Stimulated activated CD8-positive, alpha-beta memory T cell treated with anti-CD3 and anti-CD28 coated beads, Interleukin-7, amount 100 ng/mL, for 24 hours (primary cell): ENCODE measurements at places on chromosomes 12 and 14.

- DNase-seq, result no peak
These were observed 44.5 kb downstream of the FOXN3 start for GRCh38 chr14:89372512-89372883.

GRCh38 chr14:97057238-97058073, 260.3 kb downstream of the VRK1 start:
- DNase-seq, result no peak

DNA sequence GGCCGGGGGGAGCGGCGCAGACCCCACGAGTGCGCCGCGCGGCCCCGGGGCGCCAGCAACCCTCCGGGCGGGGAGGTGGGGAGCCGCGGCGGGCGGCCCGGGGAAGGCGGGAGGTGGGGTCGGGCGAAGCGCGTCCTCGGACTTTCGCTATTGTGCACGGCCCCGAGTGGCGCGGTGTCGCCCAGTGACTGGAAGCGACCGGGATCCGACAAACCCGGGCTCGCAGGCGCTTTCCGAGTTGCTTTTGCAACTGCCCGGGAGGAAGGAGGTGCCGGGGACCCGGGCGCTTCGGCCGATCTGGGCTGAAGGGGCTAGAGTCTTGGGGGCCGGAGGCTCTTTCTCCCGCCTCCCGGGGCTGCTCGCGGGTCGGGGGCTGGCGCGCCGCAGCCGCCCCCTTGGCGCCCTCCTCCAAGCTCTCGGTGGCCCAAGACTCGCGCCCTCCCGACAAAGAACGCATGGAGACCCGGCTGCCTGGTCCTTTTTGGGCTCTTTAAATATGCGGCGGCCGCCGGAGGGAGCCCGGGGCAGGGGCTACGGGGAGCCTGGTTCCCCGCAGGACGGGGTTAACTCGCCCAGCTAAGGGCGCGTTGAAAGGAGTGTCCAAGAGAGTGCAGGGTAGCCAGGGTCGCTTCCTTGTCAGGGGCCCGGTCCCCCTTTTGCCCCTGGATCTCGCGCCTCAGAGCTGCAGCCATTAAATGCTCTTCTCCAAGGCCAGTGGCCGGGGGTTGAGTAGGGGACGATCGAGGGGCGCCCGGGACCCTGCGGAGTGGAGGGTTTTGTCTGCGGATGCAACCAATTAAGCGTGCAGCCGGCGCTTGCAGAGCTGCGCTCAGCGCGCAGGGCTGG, 1.4 kb downstream of the HMGA2 start:
- no peak for DNase-seq

- no peak for DNase-seq
These were observed 31.6 kb downstream of the KCNC2 start for GRCh38 chr12:75177997-75178396.

GRCh38 chr12:110373962-110374611, 29.4 kb downstream of the ANAPC7 start:
- DNase-seq, result no peak

DNA sequence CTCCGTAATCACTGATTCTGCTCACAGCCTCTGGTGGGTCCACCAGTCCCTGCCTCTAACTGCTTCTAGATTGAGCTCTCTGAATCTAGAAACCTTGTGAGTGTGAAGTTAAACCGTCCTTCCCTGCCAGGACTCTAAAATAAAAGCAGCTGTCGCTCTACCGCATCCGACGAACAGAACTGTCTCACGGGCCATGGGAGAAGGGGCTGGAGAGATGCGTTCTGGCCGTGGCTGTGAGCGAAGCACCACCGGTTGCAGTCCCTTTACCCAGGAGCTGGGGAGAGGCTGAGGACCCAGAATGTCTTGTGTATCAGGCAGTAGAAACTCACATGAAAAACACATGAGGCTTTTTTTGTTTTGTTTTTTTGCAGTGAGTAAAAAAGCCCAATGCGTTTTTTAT, 159.6 kb downstream of the PIWIL1 start:
- no peak for DNase-seq

DNA sequence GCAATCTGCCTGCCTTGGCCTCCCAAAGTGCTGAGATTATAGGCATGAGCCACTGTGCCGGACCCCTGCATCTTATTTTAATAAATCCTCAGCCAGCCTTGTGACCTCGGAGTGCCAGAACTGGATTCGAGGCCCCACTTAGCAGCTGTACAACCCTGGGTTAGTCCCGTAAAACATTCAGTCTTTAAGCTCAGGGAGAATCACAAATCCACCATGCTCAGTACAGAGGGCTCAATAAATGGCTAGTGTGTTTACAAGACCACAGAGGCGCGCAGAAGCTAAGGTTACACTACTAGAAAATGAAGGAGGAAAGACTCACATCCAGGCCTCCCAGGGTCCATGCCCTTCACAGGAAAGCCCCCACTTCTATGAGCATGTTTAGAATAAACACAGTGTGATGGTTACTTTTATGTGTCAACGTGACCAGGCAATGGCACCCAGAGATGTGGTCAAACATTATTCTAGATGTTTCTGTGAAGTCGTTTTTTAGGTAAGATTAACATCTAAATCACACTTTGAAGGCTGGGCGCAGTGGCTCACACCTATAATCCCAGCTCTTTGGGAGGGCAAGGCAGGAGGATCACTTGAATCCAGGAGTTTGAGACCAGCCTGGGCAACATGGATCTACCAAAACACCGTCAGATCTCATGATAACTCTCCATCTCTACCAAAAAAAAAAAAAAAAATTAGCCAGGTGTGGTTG, 55.3 kb downstream of the CLMN start:
- DNase-seq, result no peak

GRCh38 chr14:54606178-54606577, 39.2 kb downstream of the SAMD4A start:
- no peak for DNase-seq

DNA sequence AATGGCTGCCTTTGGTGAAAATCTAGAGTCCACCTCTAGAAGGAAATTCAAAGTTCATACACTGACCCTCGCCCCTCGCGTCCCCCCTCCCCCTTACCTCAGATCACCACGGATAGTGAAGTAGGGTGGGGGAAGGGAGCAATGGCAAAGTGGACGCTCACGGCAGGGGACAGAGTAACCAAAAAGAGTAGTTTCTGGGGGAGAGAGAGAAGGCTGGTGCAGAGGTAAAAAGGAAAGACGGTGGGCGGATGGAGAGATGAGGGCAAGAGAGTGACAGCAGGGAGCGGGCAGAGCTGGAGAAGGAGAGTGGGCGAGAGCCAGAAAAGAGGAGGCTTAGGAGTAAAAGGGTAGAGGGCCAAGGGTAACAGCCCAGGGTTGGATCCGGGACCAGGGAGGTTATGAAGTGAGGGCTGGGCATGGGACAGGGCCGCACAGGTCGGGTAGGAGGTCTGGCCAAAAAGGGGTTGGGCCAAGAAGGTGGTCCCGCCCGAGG, 423 bp downstream of the ALDH6A1 start:
- no peak for DNase-seq

DNA sequence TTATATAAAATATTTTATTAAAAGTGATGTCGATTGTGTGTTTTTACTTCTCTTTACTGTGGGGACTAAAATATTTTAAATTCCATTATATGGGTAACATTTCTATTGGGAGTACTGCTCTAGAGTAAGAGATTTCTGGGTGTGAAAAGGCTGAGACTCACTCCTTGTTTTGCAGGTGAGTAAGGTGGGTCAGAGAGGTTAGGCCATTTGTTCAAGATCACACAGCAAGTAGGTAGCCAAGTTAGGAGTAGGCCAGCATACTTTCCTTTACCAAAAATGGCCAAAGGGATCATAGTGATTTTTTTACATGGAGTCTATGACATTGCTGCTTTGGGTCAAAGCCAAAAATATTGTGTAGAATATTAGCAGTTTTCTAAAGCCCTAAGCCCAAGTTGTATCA, 138.0 kb downstream of the ETV6 start:
- DNase-seq, result no peak

- DNase-seq, result no peak
These were observed 573.8 kb upstream of the TBX3 start for GRCh38 chr12:115257791-115258190.

- no peak for DNase-seq
These were observed 16.9 kb downstream of the SLC48A1 start for GRCh38 chr12:47789712-47790489.

GRCh38 chr12:93198086-93198485, 179.6 kb upstream of the NUDT4 start:
- no peak for DNase-seq

GRCh38 chr12:47156167-47156736, 76.5 kb upstream of the AMIGO2 start:
- no peak for DNase-seq

- DNase-seq, result no peak
These were observed 230.5 kb downstream of the EGLN3 start for GRCh38 chr14:33720284-33720787.

GRCh38 chr14:102182936-102183619, 43.4 kb downstream of the WDR20 start:
- DNase-seq, result no peak

DNA sequence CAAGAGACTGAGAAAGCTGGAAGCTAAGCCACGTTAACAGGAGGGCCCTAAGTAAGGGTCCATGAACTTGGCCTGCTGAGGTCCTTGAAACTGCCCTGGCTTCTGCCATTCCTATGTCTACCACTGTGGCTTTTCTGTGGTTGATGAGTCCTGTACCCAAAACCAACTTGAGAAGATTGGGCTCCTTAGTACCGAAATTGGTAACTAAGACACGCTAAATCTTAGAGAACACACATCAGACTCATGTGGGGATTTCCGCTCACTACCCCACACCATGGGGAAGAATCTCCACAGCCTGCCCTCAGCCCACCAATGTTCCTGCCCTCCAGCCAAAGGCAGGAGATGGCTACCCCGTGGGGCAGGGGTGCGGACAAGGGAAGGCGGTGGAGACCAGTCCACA, 232.9 kb downstream of the SPTSSA start:
- no peak for DNase-seq

GRCh38 chr12:8077207-8077606, 4.9 kb upstream of the NECAP1 start:
- no peak for DNase-seq

- DNase-seq, result no peak
These were observed 178.5 kb downstream of the SSPN start for GRCh38 chr12:26373606-26374495.

- DNase-seq, result peak; percentile 59
These were observed at the start of the genes AREL1 and FCF1 for GRCh38 chr14:74712499-74713394. Gene AREL1, minus strand, starts transcription at chr14:74713080. Its CDS starts 27,465 bp downstream, at chr14:74685615. Gene FCF1, plus strand, starts transcription at chr14:74713144. Its CDS starts 54 bp downstream, at chr14:74713198.
